ENCODE measurements at places on chromosomes 13 and 19. TPM values are rescaled to one million over a fixed set of nuclear protein-coding genes. Genes with fewer than 3 reads are reported as not detected.

Gene ZNF541
- total RNA-seq, result 0.06 TPM

Gene BCL3
- 46.3 TPM for total RNA-seq

Gene SIGLECL1
- total RNA-seq, result not detected

Gene HIF3A
- total RNA-seq, result 0.13 TPM

Gene ADGRE2
- total RNA-seq, result 1.1 TPM

Gene DHRS12
- 4.1 TPM for total RNA-seq

Gene FXYD3
- 0.50 TPM for total RNA-seq

Gene GNG7
- total RNA-seq, result 0.08 TPM

Gene GPR12
- total RNA-seq, result not detected
